ENCODE measurements at places on chromosomes 7 and 10.

- no peak for DNase-seq
These were observed 13.4 kb downstream of the WDFY4 start for GRCh38 chr10:48697821-48698764.

DNA sequence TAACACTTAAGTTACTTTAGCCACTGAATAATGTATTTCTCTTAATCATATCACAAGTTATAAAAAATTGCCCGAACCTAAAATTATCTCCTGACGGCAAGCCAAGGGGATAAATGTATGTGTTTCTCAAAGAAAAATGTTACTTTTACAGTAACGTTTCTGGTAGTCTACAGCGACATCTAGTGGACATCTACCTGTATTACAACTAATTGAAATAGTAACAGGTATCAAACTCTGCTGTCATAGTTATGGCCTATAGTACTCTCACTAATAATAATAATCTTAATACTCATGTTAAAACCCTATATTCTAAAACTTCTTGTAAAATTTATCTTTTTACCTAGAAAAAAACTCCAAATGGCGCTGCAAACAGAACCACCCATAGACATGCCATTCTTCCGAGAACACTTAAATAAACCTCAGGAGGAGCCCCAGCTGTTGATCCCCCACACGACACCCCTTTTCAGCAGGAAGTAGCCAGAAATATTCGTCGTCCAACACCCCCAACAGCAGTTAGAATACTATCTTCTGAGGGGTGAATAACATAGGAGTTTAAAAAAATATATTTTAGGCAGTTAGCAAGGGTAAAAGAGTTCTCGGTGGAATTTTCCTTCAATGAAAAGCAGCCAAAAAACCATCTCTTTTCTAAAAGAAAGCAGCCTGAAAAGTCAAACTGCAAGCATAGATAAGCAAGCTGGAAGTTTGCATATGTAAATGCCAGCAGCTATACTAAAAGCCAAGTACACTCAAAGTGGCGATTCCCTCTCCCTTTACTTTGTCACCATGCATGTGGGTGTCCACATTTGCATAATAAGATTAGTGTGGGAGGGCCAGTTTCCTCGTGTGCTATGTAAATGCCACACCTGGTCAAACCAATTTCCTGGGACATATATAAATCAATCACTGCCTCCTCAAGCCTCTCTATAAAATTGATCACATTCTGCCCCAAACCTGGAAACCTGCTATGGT, 40.5 kb upstream of the ZNF107 start:
- no peak for DNase-seq

DNA sequence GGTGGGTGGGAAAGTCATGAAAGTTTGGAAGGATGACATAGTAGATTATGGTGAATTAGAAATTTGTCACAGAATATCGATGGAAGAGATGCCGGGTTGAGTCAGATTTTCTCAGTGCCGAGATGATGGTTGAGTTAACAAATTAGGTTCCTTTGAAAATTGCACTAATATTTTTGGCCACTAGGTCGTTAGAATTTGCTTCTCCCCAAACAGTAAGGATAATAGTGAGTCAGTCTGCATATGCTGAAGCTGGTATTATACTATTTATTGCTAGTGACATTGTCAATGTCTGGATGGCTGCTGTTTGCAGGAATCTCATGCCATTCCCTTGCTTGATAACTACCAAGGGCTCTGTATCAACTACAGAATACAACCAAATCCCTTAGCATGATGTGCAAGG, 37.7 kb upstream of the MINDY3 start:
- no peak for DNase-seq

GRCh38 chr10:79103585-79103984, 34.8 kb downstream of the ZMIZ1 start:
- DNase-seq = no peak
